Keratinocyte (primary cell): ENCODE measurements at places on chromosomes 5 and 9.

- no peak for DNase-seq
Measured at GRCh38 chr5:76679231-76679630, 36.7 kb upstream of the F2R start.

DNA sequence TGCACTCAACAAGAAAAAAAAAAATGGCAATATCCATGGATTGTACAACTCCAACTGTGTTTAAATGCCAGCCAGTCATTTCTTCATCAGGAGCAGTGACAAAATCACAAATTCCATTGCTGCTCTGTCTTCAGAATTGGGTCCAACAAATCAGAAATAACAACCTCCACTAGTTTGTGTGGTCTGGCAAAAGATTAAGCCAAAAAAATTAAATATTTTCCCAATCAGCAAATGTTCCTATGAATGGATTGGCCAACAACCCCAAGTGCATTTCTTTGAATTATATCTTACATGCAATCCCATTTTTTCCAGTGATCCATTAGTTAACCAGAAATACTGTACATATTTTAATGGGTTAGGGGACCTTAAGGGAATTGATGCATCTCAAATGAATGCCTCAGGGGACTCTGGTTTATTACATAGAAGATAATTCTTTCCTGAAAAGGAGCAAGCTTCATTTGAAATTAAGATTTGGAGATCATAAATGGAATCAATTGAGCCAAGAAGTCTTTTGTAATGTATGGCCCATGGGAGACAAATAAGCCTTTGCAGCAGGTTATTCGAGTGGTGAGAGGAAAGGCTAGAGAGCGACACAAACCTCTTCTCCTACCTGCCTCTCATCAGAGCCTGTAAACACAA, 131.8 kb downstream of the TLE1 start:
- no peak for DNase-seq

- DNase-seq, result no peak
Measured at GRCh38 chr5:136033234-136033633, 4.4 kb downstream of the TGFBI start.

DNA sequence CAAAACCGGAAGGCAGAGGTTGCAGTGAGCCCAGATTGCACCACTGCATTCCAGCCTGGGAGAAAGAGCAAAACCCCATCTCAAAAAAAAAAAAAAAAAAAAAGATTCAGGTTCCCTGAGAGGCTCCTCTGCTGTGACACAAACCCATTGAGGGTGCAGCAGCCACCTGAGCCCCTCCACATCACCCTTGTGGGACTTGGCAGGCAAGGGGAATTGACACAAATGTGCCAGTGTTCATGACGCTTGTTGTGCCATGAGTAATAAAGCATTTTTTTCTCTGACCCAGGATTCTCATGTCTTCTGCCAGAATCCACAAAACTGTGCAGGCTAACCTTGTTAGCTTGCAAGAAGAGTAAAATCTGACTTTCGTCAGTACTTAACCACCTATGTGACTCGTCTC, 149.6 kb downstream of the TTC39B start:
- no peak for DNase-seq

- DNase-seq, result no peak
Measured at GRCh38 chr5:111635151-111635902, 121.7 kb downstream of the NREP start.

- no peak for DNase-seq
Measured at GRCh38 chr9:136244122-136244968, 1.3 kb downstream of the QSOX2 start.

DNA sequence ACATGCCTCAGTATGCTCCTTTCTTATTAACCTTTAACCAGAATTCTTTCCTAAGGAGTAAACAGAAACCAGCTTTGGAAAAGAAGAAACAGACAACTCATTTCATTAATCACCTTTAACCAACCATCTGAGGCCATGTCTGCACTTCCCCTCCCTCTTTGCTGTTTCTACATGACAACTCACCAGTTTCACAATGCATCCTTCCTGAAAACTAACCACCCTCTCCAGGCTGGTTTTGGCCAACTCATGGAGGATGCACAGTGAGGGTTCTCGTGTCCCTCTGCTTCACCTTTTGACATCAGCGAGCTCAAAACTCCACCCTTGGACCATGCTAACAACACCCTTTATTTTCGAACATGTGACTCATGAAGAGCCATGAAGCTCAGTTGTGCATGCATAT, 244.1 kb downstream of the ELAVL2 start:
- DNase-seq, result peak; percentile 9

GRCh38 chr5:174777583-174777982, 53.2 kb downstream of the MSX2 start:
- no peak for DNase-seq

DNA sequence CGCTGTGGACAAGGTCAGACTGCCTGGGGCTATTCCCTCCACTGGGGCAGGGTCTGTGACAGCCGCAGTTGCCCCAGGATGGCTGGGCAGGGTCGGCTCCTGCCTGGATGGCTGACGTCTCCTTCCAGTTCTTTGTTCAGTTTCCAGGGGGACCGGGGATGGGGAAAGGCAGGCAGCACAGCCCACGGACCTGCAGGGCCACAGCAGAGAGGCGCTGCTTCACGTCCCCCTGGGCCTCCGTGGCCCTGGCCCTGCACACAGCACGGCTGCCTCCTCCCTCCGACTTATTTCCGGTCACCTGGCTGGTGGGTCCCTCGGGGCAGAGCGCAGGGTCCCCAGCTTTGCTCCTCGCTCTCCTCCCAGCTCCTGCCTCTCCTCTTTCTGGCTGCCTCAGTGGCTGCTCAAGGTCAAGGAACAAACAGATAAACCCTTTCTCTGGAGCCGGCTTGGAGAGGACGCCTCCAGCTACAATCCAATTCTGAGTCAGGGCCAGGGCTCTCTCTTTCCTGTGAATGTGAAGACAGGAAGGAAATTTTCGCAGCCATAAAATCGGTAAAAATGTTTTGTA, 169.7 kb downstream of the C9orf50 start:
- DNase-seq, result no peak

GRCh38 chr5:138949223-138949574, 74.1 kb upstream of the LRRTM2 start:
- no peak for DNase-seq

- no peak for DNase-seq
Measured at GRCh38 chr5:78269088-78269703, 25.3 kb downstream of the AP3B1 start.

- no peak for DNase-seq
Measured at GRCh38 chr5:65809817-65810531, 88.0 kb downstream of the NLN start.

- no peak for DNase-seq
Measured at GRCh38 chr5:6146271-6146670, 232.1 kb downstream of the MED10 start.

DNA sequence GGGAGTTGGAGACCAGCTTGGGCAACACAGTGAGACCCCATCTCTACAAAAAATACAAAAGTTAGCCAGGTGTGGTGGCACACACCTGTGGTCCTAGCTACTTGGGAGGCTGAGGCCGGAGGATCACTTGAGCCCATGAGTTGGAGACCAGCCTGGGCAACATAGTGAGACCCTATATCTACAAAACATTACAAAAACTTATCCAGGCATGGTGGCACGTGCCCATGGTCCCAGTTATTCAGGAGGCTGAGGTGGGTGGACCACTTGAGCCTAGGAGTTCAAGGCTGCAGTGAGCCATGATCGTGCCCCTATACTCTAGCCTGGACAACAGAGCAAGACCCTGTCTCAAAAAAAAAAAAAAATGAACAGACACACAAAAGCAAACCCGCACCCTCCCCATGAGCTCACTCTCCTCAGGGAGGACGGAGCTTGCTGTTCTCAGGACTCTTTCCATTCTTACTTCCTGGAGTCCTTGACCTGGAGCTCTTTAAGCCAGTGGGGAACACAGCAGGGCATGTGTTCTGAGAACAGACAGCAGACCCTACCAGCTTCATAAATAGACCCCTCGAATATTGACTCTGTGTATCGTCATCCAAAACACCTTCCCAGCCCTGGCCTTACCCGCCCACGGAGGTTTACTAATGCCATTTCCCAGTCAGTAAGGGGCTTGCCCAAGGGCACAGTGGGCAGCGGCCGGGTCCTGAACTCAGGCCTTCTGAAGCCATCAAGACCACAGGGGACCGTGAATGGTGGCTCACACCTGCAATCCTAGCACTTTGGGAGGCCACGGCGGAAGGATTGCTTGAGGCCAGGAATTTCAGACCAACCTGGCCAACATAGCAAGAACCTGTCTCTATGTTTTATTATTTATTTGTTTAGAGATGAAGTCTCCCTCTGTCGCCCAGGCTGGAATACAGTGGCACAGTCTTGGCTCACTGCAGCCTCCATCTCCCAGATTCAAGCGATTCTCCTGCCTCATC, 11.1 kb downstream of the PTGES2 start:
- no peak for DNase-seq

- no peak for DNase-seq
Measured at GRCh38 chr5:179310439-179311090, 34.7 kb downstream of the ADAMTS2 start.

DNA sequence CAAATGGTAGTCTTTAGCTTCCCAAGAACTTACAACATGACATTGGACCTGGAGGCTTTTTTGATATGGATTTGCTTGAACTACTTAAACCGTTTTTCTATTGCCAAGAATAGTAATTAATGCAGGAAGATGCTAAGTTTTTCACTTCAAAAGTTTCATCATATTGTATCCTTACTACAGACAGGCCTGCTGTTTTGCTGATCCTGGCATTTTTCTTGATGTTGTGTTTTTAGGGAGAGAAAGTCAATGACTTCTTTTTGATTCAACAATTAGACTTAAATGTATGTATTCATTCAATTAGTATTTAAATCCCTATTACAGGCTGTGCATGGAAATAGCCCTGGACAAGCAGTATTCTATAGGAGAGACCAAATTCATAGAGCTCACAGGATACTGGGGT, 172.7 kb downstream of the TRPM3 start:
- no peak for DNase-seq

- no peak for DNase-seq
Measured at GRCh38 chr5:179758955-179759354, 26.3 kb downstream of the MAML1 start.

- DNase-seq, result no peak
Measured at GRCh38 chr5:138686668-138687067, 66.6 kb upstream of the CTNNA1 start.

DNA sequence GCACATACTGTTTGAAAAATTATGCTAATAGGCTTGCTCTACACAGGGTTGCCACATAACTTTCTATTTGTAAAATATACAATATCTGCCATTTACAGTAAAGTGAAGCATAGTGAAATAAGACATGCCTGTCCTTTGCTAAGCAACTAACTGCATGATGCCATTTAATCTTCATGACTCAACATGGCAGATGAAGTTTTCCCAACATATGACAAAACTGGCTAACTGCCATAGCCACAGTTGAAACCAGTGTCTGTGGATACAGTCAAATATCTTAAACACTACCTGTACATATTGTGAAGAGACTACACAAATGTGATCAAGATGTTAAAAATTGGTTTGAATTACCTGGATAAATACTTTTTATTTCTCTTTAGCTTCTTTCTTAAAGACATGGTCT, 3.1 kb upstream of the DMAC1 start:
- no peak for DNase-seq

- DNase-seq, result no peak
Measured at GRCh38 chr9:19554529-19554928, 145.7 kb downstream of the ACER2 start.

DNA sequence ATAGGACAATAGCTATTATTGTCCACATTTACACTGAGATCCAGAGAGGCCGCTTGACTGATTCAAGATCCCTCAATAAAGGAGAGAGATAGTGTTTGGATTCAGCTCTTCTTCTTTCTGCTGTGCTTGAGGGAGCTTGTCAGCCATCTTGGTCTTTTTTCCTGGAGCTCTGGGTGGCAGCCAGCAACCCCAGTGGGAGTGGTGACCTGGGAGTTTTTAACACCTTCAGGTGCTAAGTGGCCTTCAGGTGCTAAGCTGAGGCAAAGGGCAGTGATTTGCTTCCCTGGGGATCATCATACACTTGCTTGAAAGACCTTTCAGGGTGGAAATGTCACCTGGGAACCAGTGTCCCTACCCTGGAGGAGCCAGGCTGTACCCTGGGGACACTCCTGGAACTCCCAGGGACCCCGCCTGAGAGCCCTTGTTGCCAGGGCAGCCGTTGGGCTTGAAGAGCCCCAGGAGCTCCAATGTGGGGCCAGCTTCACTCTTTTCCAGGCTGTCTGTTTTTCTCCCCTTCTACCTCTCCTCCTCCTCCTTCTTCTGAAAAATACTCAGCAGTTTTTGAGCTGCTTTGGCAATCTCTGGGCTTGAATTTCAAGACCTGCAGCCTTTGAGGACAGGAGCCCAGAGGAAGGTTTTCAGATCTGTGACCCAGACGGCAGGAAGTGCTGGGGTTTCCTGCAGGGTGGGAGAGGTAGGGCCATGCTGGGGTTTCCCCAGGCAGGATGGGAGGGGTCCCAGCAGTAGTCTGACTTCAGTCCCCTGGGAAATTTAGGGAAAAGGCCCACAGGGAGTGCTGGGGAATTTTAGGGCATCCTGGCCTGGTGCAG, 59.7 kb downstream of the FGF18 start:
- no peak for DNase-seq

DNA sequence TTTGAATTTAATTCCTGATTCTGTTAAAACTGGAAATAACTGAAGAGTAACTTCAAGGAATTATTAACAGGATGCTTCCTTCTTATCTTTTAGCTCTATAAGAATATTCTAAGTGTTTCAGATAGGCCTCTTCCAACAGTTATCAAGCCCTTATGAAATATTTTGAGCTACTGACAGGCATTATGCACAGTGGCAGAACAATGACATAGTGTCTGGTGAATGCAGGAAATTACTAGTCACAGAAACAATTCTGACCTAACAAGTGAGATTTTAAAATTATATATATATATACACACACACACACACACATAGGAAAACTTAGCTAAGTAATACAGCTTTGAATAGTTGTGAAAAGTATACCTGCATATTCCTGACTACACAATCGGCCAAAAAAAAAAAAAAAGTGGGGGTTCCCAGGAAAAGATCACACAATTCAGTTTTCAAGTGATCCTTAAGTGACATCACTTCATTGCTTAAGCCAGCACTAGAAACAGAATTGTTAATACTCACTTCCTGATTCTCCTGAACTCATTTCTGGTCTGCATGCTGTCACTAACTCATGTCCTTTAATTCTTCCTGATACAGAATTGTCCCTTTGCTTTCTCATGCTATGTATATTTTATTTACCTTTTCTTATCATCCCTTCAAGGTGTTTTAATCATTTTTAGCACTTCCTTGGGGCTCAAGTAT, 77.3 kb downstream of the SLC25A46 start:
- DNase-seq, result no peak

DNA sequence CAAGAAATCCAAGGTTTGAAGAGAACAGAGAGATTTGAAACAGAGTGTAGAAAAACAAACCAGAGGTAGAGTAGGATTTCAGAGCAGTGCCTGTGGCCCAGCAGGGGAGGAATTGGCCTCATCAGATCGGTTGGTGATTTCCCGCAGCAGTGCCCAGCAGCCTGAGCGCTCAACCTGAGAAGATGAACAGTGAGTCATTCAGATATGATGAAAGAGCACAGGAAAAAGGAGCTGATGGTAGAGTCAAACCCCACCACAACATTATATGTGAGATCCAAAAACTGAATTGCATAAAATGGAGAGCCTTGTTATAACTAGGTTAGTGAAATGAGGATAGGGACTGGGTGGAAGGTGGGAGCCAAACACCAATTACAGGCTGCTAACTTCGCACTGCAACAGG, 248.9 kb downstream of the PIK3R1 start:
- DNase-seq, result no peak

GRCh38 chr9:18761742-18762300, 271.2 kb downstream of the SAXO1 start:
- no peak for DNase-seq

GRCh38 chr9:89482056-89482851, 15.7 kb downstream of the SEMA4D start:
- no peak for DNase-seq

GRCh38 chr9:127278372-127278771, 13.8 kb downstream of the GARNL3 start:
- DNase-seq, result peak; percentile 7
